Tibial artery (tissue), 4 donors: ENCODE measurements at places on chromosomes 13 and 19.

DNA sequence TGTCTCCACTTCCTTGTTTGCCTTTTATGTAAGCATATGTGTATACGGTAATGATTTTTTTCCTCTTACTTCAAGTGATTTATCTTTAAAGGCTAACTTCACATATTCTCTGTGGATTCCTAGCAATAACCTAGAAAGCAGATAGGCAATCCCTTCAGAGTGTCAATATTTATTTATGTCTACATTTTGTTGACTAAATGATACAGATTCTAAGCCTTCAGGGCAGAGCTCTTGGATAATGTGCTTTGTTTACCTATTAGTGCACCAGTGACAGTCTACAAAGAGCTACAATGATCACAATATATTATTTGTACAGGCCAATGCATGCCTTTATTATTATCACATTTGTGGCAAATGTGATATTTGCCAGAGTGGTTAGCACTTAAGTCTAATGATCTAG is 406.2 kb downstream of the EFNB2 start:
- DNase-seq, result no peak

DNA sequence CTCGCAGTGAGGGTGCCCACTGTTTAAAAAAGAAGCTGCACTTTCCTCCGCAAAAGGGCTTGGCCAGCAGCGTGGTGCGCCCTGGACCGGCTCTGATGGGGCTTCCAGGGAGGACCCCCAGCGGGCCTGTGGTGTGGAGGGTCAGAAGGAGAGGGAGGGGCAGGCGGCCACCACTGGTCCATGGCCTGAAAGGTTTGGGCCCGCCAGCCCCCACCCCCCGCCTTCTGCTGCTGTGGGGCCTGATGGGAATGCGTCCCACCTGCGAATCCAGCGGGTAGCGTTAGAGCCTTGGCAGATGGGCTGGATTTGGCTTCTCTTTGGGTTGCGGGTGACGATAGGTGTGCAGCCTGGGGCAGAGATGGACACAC is 34.7 kb downstream of the TMEM255B start:
- DNase-seq, result peak; percentile 46

DNA sequence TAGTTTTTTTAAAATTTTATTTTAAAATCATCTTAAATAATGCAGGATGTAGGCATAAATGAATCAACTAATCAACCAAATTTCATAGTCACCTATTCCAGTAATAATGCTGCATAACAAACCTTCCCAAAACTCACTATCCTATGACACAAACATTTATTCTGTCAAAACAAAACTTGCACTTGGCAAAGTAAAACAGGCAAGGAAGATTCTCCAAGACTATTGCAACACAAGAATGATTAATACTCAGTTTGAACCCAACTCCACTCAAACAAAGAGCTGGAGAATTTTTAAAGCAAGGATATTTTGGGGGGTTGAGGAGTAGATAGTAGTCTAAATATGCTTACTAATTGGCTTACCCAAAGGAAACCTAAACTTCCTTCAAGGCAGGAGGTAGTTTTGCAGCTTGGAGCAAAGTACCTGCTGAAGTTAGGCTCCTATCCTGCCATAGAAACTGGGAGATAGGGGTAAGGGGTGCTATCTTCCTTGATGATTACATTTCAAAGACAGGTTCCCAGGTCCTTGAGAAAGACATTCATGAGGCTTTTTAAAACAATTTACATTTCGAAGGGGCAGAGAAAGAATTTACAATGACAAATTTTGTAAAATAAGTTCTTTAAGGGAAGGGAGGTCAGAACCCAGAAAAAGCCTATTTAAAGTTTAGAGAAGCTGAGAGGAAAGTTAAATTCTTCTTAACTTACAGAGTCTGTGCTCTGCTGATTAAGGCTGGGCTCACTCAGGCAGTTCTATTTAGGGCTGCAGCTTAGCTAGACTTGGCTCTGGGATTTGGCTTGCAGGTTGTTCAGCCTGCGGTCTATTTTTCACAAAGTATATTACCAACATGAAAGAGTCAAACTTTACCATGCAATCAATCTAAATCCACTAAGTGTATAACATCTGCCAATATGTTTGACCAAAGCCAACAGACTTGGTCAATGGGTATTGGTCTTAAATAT is 549.0 kb downstream of the KCTD12 start:
- no peak for DNase-seq

DNA sequence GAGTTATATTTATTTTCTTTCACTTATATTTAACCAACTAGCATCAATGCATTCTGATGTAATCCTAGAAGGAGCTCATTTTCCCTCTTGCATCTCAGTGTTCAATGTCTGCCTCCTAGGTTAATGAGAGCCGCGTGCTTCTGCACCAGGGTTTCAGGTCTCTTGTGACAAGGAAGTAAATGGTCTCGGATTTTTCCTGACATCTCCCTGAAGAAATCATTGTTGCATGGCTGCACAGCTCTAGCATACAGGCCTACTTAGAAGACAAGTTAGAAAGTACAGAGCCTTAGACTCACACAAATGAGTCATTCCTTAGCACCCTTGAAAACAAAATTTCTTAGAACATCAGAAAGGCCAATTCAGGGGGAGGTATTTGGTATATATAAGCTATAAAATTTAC is 57.2 kb upstream of the KLF12 start:
- DNase-seq, result no peak

DNA sequence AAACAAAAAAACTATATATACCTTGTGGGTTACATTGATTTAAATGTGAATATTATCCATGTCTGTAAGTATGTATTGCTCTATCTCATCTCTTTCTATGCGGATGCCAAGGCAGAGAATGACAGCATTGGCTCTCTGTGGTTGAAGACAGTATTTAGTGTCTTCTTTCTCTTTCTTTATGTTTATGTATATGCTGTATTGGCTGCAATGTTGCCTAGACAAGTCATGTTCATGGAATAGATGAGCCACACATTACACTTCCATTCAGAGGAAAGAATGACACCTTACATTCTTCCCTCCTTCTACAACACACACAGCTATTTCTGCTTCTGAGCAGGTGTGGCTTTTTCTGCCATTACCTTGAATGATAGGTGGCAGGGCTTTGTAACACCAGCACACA is 639.4 kb upstream of the MIR17HG start:
- no peak for DNase-seq

DNA sequence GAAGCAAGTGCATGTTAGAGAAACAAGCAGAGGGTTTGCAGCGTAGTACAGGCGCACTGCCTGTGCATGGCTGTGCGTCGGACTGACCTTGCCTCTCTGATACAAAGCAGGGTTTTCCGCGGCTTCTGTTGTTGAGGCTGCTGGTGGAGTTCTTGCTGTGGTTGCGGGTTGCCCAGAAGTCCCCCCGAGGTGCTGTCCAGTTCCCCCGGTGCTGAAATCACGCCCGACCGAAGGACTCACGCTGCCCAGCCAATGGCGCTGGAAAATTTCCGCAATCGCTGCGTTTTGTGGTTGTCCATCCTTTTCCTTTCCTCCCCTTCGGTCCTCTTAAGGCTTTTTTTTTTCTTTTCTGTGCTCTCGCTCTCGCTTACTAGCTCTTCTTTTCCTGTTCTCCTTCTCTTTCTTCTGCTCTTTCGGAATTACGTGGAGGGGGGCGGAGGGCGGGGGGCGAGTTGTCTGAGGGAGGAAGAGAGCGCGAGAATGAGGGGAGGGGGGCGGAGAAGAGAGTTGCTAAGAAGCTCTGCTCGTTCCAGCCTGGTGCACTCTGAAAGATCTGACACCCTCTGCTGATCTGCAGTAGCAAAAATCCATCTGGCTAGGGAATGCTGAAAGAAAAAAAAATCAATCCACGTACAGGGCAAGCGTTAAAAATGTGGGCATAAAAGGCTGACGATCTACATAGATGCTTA is at the start of gene SLITRK1:
Gene SLITRK1, minus strand, starts transcription at position 558 of the 689 bp plus-strand sequence. CDS start 967 bp downstream, outside the sequence.
- no peak for DNase-seq
